ENCODE measurements at places on chromosomes 3 and 15.

- DNase-seq, result no peak
These were observed 22.3 kb upstream of the SFMBT1 start for GRCh38 chr3:53068176-53068575.

- DNase-seq, result no peak
These were observed 72.7 kb upstream of the ABI3BP start for GRCh38 chr3:101065962-101066361.

GRCh38 chr3:3735919-3736318 is 63.3 kb upstream of the LRRN1 start:
- no peak for DNase-seq

GRCh38 chr15:88661761-88662556 is 23.1 kb downstream of the ISG20 start:
- no peak for DNase-seq

GRCh38 chr3:104916971-104917370 is 449.7 kb upstream of the ALCAM start:
- DNase-seq, result no peak

DNA sequence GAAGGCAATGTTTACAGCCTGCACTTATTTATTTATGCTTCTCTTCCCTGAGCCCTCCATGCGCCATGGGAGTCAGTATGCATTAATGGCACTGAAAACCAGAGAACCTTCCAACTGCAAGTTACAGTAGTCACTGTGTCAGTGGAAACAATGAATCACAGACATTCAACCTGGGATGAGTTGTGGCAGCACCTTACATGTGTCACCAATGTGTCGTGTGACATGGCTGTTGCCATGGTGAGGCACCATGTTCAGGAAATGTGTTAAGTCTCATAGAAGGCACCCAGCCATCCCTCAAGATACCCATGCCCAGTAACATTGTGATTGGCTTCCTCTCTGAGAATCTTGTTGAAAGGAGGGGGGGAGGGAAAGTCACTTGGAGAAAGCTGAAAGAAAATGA is 105.0 kb downstream of the FOXP1 start:
- peak; percentile 91 for DNase-seq

- peak; percentile 19 for DNase-seq
These were observed 215.3 kb downstream of the ROBO2 start for GRCh38 chr3:77254967-77255831.

DNA sequence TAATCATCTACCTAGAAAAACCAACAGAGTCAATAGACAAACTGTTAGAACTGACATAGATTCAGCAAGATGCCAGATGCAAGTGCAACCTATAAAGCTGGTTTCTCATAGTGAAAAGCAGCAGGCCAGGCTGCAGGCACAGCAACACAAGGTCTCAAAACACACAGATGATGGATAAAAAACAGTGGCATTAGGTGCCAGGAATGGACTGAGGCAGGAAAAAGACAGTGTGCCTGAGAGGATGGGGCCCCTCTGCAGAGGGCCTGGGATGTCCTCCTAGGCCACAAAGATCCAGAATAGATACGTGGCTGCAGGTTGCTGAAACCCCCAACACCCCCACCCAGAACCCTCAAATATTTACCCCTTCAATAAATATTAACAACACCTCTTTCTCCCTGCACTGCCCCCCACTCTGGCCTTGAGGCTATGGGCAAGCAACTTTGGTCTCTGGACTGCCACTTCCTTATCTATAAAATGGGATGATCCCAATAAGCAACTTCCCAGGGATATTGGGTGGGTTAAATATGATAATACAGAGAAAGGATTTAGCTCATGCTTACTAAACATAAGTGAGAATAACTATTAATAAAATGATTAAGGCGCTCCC is 35.2 kb upstream of the FGD5 start:
- DNase-seq, result no peak

DNA sequence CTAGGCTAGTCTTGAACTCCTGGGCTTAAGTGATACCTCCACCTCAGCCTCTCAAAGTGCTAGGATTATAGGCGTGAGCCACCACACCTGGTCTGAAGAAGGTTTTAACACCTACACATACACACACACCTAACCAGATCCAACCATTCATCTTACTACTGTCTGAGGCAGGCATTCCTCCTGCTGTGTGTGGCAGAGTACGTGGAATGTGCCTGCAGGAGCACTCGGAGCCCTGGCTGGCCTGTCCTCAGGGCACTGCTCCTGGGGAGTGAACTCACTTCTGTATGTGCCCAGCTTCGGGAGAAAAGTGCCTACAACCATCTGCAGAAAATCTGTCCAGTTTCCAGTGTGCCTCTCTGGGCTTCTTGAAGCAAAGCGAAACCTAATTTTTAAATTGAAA is 58.2 kb upstream of the LIMD1 start:
- DNase-seq, result no peak

GRCh38 chr3:56303487-56303886 is 164.8 kb downstream of the ERC2 start:
- DNase-seq, result peak; percentile 41

GRCh38 chr15:92646216-92646615 is 9.4 kb downstream of the FAM174B start:
- DNase-seq, result no peak

GRCh38 chr3:49164983-49165720 is 979 bp downstream of the CCDC71 start:
- DNase-seq, result no peak
